Hematopoietic multipotent progenitor cell (in vitro differentiated cells): ENCODE measurements at places on chromosomes 2 and 18.

GRCh38 chr2:162480067-162480466 is 136.1 kb downstream of the GCA start:
- DNase-seq, result no peak

GRCh38 chr18:28890791-28891190 is 713.9 kb upstream of the CDH2 start:
- DNase-seq, result no peak

- no peak for DNase-seq
Observed at GRCh38 chr2:47896450-47896968, 9.8 kb downstream of the FBXO11 start.

- no peak for DNase-seq
Observed at GRCh38 chr2:42830922-42831574, 38.7 kb upstream of the HAAO start.

- DNase-seq, result no peak
Observed at GRCh38 chr2:209499069-209499468, 75.2 kb downstream of the MAP2 start.

DNA sequence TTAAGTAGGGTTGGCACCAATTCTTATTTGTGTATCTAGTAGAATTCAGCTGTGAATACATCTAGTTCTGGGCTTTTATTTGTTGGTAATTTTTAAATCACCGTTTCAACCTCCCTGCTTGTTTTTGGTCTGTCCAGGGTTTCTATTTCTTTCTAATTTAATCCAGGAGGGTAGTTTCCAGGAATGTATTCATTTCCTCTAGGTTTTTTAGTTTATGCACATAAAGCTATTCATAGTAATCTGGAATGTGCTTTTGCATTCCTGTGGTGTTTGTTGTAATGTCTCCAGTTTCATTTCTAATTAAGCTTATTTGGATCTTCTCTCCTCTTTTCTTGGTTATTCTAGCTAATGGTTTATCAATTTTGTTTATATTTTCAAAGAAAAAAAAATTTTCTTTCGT is 1361.8 kb upstream of the DDX18 start:
- DNase-seq, result no peak

GRCh38 chr2:202375609-202376408 is at the start of gene BMPR2:
BMPR2 (plus strand) TSS chr2:202376327; CDS start chr2:202377475, 1,148 bp downstream.
- DNase-seq, result peak; percentile 86

- DNase-seq, result no peak
Observed at GRCh38 chr2:98027538-98027937, 31.8 kb upstream of the TMEM131 start.

DNA sequence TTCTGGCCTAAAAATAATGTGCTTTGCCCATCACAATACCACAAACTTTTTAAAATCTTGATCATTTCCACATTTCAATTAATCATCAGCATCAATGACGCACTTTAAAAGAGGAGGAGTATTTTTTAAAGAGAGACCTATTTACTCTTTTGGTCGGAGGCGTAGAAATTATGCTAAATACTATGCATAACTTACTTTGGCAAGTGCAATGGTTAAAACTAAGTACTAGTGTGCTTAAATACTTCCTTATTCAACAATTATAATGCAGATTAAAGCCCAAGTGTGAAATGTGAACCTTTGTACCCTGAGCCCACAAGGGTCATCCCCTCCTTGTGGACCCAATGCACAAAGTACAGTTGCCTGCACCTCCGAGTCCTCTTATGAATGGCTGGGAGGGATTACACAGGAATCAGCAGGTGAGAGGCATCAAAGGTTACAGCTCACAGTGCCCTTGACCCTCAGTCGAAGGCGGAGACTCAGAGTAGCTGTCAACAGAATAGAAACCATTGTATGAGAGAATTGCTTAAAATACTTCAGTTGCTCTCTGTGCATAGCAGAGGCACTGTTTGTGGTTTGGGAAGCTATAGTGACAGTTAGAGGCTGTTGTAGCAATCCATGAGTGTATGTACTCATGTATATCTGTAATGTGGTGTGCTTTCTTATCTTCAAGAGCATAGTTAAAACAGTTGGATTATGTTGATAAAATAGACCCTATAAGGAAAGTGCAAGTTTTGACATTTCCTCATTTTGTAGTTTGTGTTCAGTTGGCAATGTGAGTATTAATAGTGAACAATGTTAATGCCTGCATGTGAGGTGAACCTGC is 151.7 kb upstream of the ITGA4 start:
- DNase-seq, result no peak

- no peak for DNase-seq
Observed at GRCh38 chr2:207131594-207131993, 34.2 kb downstream of the KLF7 start.

DNA sequence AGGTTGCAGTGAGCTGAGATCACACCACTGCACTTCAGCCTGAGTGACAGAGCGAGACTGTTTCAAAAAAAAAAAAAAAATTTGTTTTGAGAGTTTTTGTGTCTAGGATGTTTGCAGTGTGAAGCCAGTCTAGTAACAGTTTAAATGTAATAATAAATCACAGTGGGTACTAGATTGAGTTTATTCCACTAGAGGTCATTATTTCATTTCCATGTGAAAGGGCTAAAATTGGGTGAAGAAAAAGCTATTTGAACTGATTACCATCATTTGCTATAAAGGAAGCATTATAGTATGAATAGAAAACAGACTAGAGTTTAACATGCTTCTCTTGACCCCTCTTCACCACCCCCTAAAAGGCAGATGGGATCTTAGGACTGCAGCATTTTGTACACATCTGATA is 20.3 kb downstream of the SNRPD1 start:
- DNase-seq, result peak; percentile 8

- no peak for DNase-seq
Observed at GRCh38 chr2:101124643-101125366, 26.4 kb downstream of the TBC1D8 start.

- no peak for DNase-seq
Observed at GRCh38 chr2:40127890-40128557, 323.9 kb downstream of the SLC8A1 start.

DNA sequence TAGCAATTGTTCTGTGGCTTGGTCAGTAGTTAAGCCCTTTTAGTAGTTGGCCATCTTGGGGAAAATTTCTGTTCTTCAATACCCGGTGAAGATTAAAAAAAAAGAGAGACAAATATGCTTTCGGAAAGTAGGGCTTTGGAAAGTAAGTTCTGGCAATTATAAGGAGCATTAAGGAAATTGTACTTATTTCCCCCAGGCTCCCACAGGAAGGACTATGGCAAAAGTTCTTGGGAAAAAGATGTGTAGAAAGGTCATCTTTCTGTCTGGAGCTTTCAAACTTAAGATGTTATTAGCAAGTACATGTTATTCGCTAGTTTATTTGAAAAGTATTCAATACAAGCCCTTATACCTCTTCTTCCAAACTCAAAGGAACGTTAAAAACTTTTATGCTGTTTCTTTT is 144.5 kb downstream of the MTX2 start:
- no peak for DNase-seq

- no peak for DNase-seq
Observed at GRCh38 chr2:25410370-25410769, 68.6 kb upstream of the DNMT3A start.

DNA sequence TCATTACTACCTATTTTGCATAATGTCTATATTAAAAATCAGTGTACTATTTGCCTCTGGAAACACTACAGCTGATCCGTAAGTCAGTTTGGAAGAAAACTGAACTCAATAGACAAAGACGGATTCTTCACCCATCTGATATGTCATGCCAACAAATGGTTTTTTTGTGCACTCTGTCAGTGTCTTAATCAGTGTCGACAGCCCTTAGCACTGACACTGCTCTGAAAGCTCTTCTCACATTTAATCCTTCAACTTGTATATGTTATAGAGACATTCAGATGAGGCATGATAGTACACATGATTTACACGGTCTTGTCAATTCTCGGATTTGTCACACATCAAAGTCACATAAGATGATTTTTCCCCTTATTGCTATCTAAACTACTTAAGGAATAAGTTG is 347.5 kb upstream of the GALNT5 start:
- DNase-seq, result no peak

- no peak for DNase-seq
Observed at GRCh38 chr18:74622072-74622471, 24.4 kb downstream of the ZNF407 start.

- DNase-seq, result no peak
Observed at GRCh38 chr18:70082430-70082829, 123.1 kb downstream of the RTTN start.

- no peak for DNase-seq
Observed at GRCh38 chr2:190501702-190502407, 32.7 kb downstream of the NEMP2 start.

- no peak for DNase-seq
Observed at GRCh38 chr2:68236876-68237275, 15.5 kb downstream of the PPP3R1 start.

DNA sequence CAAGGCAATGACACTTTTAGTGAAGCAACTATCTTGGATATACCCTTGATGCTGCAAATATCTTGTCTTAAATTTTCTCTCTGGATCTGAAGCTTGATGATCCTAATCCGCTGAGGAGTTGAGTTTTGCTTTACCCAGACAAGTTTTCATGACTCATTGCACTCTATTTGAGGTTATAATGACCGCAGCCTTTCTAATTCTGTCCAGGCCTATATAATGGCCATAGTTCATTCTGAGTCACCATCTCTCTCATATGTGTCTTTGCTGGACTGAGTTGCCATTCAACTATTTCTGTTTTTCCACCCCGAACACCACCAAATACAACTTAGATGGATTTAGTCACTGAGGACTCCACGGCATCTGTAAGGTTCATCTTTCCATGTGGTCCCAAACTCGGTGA is 802.1 kb upstream of the FAM98A start:
- DNase-seq, result no peak

- DNase-seq, result no peak
Observed at GRCh38 chr2:126859631-126860030, 39.1 kb upstream of the TEX51 start.

GRCh38 chr2:123596621-123597020 is 428.5 kb upstream of the CNTNAP5 start:
- no peak for DNase-seq

DNA sequence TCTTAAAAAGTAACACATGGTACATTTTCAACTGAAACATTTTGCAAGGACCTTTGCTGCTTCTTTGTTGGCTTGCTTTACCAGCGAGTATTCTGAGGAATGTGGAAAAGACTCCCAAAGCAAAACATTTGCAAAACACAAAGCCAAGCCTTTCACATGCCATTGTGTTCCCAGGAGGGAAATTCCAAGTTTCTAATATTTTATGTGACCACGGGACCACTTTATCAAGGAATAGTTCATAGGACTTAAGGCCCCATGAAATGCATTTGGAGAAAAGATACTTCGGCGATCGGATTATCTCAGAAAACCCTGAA is 26.2 kb downstream of the CYP27C1 start:
- DNase-seq, result no peak

- peak; percentile 37 for DNase-seq
Observed at GRCh38 chr18:48828691-48829442, 121.9 kb downstream of the SMAD7 start.

GRCh38 chr2:220701115-220701514 is 871.0 kb downstream of the EPHA4 start:
- DNase-seq, result no peak

DNA sequence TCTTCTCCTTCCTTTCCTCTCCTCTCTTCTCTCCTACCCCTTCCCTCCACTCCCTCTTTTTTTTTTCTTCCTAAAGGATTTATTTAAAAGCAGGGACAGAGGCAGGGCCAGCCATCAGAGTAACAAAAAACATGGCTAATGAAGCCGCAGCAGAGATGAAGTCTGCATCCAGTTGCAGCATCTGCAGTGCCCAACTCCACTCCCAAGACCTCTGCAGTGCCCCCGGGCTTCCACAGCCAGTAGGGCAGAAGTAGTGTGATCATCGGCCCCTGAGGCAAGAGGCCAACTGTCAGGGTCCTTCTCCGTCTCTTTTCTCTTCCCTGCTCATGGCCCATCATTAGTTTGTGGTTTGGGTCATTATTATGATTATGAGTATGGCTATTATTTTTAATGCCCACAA is 4.2 kb upstream of the EGR4 start:
- no peak for DNase-seq

- no peak for DNase-seq
Observed at GRCh38 chr2:5877360-5877759, 185.2 kb downstream of the SOX11 start.

- no peak for DNase-seq
Observed at GRCh38 chr18:50665015-50665414, 105.1 kb downstream of the MAPK4 start.

DNA sequence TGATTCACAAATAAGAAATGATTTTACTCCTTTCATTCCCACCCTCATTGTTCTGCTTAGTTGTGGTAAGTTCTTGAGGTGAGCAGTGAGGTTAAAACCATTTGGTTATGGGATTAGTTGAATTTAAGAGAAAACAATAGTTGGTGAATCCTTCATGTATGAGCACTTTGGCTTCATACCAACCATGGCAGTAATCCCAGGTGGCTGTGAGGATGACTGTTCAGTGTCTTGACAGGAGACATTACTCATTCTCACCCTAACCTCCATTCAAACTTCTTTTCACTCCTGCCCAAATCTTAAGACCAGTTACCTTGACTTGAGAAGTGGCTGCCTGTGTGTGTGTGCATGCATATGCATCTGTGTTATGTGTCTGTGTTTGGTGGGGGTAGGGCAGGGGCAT is 143.1 kb downstream of the SETBP1 start:
- DNase-seq, result no peak

- no peak for DNase-seq
Observed at GRCh38 chr2:233338046-233338445, 16.2 kb upstream of the DGKD start.

GRCh38 chr2:176186024-176186423 is 2.4 kb upstream of the HOXD1 start:
- no peak for DNase-seq

DNA sequence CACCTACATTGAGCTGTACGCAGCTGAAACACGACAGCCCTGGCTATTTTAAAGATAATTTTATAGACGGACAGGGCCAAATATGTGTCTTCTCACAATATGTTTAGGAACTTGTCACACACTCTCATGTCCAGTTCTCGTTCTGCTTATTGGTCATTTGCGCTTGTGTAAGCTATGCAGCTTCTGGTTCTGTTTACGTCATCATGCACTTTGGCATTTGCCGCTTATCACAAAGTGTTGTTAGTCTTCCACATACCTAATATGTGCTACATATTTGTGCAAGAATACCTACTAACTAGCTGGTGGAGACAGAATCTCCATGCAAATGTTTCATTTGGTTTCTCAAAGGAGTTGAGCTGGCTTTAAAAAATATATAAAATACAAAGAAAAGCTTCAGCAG is 7.5 kb upstream of the ZNF516 start:
- DNase-seq, result no peak

DNA sequence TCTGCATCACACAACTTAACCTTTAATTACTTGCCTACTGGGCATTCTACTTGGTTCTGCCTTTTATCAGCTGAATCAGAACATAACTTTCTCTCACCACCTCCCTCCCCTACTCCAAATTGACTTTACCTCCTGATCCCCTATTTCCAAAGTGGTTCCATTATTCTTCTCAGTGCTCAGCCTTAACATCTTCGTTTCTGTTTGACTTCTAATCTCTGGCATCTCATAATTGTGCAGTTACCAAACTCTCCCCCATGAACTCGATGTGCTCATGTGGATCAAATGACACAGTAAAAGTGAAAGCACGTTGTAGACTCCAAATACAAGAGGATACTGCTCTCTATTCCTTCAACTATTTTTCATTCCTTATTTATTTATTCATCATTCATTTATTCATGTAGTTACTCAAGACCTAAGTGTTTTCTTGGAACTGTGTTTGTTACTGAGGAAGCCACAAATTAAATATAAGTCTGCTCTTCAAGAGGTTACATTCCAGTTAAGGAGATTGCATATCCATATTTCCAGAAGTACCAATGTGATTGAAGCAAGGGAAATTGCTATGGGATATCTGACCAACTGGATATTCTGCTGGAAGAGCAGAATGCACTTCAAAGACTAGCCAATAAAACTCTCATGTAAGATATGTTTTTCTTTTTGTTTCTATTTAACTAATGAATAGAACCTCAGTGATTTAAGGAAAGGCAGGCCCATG is 158.8 kb downstream of the TMEFF2 start:
- no peak for DNase-seq
